Small intestine (tissue), 16 donors: ENCODE measurements at places on chromosomes 1 and 21. TPM values are rescaled to one million over a fixed set of nuclear protein-coding genes. Genes with fewer than 3 reads are reported as not detected.

GRCh38 chr1:179190861-179191260 is 38.6 kb downstream of the ABL2 start:
- H3K27ac ChIP-seq = no peak overlapping the region
- no peaks in the 10 kb centered on the region for H3K27me3 ChIP-seq
- H3K4me1 ChIP-seq = peaks cover 3% of the 10 kb centered on the region
- H3K4me3 ChIP-seq = no peak overlapping the region
- DNase-seq = no peak

DNA sequence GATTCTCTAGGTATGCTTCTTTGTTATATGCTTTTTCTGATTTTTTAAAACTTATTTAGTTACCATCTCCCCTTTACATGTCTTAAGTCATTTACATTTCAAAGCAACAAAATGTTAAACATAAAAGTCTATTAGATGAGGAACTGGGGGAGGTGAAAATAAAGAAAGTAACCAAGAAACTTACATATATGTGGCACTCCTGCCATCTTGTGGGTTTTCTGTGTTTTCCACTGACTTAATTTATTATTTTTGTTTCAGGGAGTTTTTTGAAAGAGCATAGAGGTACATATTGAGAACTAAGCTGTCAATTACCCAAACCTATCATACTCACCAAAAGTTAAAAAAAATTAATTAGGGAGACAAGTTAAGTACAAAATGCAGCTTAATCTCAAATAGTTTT is 1531.1 kb downstream of the MRPL39 start:
- no peaks in the 10 kb centered on the region for H3K4me1 ChIP-seq
- H3K36me3 ChIP-seq = no peaks in the 10 kb centered on the region
- no peaks in the 10 kb centered on the region for H3K27me3 ChIP-seq
- H3K4me3 ChIP-seq = no peak overlapping the region
- DNase-seq = no peak
- no peak overlapping the region for H3K27ac ChIP-seq

NBPF4 gene
- 1.0 TPM for polyA plus RNA-seq

FALEC gene
- polyA plus RNA-seq = not detected
